ENCODE measurements at places on chromosomes 4 and X. TPM values are rescaled to one million over a fixed set of nuclear protein-coding genes. Genes with fewer than 3 reads are reported as not detected.
A peak's percentile ranks its signal among the peaks of the same experiment; 100 is the strongest.

DNA sequence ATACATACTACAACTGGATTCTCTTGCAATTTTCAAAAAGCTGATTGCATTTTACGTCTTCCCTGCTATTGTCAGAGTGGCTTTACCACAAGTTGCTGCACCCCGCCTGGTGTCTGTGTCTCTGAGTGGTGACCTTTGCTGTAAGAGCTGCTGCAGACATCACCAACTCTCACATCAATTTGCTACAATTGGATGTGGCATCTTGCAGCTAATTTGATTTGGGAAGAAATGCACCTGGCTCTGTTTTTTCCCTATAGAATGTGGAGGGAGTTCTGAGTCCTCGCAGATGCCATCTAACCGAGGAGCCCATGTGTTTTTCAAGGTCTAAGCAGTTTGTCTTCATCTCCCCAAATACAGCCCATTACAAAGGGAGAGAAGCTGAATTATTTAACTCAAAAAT is 73.8 kb upstream of the PHOX2B start:
- DNase-seq = no peak

DNA sequence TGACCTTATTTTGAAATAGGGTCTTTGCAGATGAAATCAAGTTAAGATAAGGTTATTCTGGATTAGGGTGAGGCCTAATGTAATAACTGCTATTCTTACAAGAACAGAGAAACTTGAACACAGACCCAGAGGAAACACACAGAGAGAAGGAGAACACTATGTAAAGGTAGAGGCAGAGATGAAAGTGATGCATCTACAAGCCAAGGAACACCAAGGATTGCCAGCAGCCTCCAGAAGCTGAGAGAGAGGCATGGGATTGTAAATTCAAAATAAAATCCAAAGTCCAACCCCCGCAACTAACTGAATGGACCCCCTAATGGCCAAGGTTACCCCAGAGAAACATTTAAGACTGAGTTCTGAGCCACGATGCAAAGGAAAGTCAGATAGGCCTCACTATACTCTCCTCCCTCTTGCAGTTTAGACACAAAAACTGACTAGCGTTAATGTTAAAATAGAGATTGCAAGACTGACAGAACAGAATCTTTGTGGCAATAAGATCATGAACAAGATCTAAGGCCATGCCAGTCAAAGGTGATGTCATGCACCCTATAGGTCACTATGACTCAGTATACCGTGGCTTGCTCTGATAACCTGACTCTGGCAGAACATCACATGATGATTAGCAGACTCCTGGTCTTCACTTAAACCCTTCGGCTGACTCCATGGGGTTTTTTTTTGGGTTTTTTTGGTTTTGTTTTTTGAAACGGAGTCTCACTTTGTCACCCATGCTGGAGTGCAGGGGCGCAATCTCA is 42.9 kb downstream of the DDX60L start:
- DNase-seq = no peak

DNA sequence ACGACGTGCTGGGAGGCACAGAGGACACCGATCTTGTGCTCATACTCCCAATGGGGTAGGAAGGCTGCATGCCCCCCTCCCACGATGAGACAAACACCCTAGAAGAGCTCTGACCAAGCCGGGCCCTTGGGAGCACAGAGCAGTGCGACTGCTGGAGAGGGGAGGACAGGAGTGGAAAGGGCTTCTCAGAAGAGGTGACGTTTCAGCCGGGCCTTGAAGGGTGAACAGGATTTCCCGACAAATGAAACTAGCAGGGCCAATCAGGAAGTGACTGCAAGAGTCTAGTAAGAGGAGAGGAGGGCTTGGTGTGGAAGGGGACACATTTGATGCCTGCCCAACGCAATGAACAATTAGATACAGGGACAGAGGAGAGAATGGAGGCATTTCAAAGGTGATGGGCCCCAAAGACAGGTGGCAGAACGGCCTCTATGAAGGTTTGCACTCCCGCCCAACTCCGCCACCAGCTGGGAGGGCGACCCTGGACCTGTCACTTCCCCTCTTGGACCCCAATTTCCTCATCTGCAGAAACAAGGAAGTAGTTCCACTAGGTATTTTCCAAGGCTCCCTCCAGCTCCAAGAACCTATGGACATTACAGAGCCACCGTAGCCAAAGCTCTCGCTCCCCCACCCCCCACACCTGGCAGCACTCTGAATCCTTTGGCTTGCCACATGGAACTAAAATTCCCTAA is 3.9 kb downstream of the HCFC1 start:
- DNase-seq = no peak

DNA sequence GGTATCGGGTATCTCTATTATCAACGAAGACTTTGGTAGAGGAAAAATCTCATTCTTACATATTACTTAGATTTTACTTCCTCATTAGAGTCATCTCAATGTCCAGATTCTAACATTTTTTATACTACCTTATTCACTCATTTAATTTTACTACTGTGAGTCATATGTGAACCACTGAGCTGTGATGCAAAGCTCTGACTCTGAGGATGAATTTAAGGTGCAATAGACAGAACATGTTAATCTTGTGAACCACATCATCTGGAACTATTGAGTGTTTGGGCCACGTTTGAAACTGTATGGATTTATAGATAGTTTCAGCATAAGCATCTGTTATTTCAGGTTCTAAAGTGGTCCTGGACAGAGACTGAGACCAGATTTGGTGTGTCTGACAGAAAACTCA is 78.4 kb downstream of the PWWP3B start:
- no peak for DNase-seq

DNA sequence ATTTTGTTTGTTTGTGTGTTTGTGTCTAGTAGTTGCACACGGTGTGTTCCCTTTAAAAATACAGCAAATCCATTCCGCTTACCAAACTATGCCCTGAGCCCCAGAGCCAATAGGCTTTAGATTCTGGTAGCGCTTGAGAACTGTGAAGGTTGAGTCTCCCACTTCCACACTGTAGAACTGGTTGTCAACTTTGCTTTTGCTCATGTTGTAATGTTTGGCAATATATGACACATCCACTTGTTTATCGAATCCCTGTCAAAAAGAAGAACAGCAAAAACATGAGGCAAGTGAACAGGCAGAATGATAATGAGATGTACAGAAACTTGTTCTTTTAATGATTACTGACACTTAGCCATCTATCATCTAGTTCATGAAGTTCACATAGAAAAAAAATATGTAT is 200.6 kb downstream of the MAPK10 start:
- DNase-seq = no peak

The ABCG2 gene
- total RNA-seq = 0.08 TPM

GRCh38 chrX:119273420-119274192 is 37.5 kb downstream of the PGRMC1 start:
- peak; percentile 90 for DNase-seq

The ERCC6L gene
- 0.87 TPM for total RNA-seq

- no peak for DNase-seq
Observed at GRCh38 chr4:22235698-22236097, 280.2 kb downstream of the ADGRA3 start.

The AMTN gene
- total RNA-seq = not detected

DNA sequence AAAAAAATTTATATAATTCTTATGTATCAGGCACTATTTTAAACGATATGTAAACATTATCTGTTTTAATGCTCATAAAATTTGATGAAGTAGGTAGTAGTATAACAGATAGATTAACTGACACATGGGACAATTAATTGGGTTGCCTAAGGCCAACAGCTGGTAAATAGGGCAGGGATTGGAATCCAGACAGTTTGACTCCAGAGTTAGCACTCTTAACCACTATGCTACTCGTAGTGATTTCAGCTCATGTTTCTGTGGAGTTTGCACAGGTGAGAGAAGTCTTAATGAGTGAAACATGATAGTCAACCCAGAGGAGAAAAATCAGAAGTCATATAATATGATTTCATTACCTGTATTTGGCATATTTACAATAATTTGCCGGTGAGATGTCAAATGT is 126.0 kb upstream of the WDFY3 start:
- DNase-seq = no peak

All from chondrocyte (in vitro differentiated cells).